T-helper 22 cell (primary cell): ENCODE measurements at places on chromosomes 5 and 9.

- no peak for DNase-seq
Observed at GRCh38 chr9:108033976-108034964, 544.7 kb upstream of the KLF4 start.

GRCh38 chr5:152532714-152533113, 127.6 kb upstream of the NMUR2 start:
- DNase-seq, result no peak

DNA sequence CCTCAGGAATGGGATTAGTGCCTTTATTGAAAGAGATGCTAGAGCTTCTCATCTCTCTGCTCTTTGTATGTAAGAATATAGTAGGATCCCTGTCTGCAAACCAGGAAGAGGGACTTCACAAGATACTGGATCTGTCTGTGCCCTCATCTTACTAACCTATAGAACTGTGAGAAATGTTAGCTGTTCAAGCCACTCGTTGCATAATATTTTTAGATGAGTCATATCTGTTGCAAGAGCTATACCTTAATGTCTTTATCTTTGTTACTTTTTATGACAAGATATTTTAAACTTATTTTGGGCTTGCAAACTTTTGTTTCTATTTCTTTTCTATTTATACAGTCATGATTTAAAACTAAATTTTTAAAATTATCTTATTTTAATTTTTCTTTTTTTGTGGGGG, 1296.8 kb upstream of the CDH6 start:
- DNase-seq, result no peak

DNA sequence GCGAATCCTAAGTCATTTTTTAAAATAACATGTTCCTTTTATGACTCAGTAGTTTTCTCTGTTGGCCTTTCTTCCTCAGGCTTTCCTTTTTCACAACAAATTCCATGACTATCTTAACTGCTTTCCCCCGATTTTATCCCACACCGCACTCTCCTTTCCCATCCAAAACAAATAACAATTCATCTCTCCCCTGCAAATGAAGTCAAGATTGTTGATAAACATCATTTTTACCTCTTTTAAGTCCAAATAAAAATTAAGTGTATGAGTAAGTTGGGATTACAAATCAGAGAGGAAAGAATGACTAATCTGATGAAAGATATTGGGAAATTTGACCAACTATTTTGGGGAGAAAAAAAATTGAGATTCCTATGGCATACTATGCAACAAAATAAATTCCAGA, 47.3 kb downstream of the SEC61B start:
- no peak for DNase-seq

DNA sequence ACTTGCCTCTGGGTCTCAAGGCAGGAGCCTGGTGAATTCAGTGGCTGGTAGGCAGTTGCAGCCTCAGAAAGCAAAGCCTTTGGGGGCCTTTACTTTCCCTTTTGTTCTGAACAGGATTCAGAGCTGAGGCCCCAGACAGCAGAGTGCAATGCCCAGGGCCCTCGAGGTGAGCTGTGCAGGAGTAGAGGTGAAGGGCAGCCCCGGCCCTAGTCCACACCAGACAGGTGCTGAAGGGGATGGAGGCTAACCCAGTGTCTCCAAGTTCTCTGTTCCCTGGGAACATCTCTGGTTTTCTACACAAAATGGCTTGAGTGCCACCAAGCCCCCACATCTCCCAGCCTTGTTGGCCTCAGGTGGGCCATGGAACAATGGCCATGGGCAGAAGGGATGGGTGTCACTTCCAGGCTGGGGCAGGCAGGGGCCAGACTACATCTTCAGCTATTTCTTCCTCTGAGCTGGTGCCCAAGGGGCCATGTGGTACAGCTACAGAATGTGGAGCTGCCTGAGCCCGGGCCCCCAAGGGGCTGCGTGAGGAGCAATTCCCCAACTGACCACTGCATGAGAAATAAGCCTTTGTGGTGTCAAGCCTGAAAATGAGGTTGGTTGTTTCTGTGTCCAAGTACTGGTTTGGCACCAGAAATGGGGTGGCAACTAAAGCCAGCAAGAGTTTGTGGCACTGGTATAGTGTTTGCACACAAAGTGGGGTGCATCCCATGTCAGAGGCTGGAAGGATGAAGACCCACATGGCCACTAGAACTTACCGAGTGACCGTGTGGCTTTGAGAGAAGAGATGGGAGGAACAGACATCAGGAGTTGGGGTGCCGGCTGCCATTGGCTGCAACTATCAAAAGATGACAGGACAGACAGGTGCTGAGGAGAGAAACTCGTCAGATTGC, 57.8 kb downstream of the BARX1 start:
- no peak for DNase-seq
